ENCODE measurements at places on chromosomes 11 and 22.
A peak's percentile ranks its signal among the peaks of the same experiment; 100 is the strongest.

DNA sequence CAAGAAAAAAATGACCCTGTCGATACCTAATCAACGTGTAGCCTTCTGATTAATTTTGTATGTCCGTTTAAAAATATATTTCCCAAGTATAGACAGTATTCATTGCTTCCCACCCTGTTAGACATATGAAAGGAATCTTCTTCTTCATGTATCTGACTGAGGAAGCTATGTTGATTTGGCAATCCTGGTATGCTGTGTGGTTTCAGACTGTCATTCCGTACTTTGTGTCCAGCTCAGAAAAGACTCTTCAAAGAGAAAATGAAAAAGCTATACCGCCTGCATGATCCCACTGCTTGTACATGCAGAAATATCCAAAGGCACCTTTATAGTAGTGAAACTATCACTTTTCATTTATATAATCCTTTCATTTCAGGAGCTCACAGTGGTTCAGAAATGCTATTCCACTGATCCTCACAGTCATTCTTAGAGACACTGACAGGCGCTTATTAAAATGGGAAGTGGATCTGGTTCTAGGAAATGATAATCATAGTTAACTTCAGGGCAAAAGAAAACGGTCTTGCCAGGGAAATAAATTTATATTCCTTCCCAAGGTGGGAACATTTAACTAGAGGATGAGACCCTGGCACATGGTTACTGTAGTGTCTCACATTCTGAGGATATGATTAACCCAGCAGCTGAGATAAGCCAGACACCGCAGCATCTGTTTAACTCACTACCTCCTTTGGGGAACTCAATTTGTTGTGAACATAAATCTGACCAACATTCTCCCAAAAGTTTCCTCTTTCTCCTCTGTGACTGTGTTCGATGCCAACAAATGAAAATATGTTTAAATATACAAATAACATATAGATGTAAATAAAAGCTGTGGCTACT, 599.2 kb upstream of the LUZP2 start:
- no peak for DNase-seq

GRCh38 chr11:14255238-14255534, 103.8 kb downstream of the RRAS2 start:
- no peak for DNase-seq

DNA sequence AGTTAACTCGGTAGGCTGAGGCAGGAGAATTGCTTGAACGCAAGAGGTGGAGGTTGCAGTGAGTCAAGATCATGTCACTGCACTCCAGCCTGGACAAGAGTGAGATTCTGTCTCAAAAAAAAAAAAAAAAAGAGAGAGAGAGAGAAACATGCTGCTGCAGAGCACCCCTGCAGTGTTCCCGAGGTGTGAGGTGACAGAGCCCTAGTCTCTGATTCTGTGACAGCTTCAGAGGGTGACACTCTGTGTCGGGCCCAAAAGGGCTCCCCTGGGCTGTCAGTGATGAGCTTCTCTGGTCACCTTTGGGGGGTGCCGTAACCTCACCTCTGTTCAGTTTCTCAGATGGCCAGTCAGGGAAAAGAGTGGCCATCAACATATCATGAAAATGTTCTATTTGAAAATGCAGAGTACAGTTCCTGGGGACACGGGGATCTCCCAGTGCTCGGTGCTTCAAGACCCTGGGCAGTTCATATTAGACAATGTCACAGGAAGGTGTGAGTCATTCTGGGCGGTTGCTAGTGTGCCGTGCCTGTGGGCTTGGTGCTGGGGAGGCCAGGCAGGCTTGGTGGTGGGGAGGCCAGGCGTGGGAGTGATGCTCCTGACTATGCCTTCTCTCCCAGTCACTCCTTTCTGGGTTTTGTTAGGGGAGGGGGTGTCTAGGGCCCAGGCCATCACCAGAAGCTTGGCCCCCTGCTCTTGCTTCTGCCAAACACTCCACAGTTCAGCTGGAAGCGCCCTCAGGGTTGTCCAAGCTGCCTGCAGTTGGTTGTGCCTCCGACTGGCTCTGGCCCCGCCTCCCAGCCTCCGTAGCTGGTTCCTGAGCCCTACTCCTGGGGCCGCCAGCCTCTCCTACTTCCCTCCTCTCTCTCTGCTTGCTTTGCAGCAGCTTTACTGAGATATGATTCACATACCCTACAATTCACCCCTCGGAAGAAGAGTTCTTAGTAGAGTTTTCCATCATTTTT, 52.5 kb upstream of the CLDN5 start:
- DNase-seq, result no peak

GRCh38 chr22:33302049-33302545, 243.9 kb upstream of the SYN3 start:
- DNase-seq, result peak; percentile 79

- no peak for DNase-seq
Measured at GRCh38 chr22:17601031-17601430, 27.5 kb downstream of the ATP6V1E1 start.

GRCh38 chr22:22578702-22579424, 19.8 kb upstream of the PRAME start:
- no peak for DNase-seq

- DNase-seq, result no peak
Measured at GRCh38 chr11:2853997-2854560, 31.5 kb downstream of the CDKN1C start.

- no peak for DNase-seq
Measured at GRCh38 chr11:82373781-82374542, 359.7 kb downstream of the FAM181B start.

- DNase-seq, result no peak
Measured at GRCh38 chr11:61598886-61599868, 18.3 kb upstream of the SYT7 start.

- no peak for DNase-seq
Measured at GRCh38 chr11:96246718-96247552, 96.1 kb downstream of the MAML2 start.

GRCh38 chr11:44618561-44619425, 53.3 kb downstream of the CD82 start:
- no peak for DNase-seq

GRCh38 chr22:19810381-19811201, 44.1 kb downstream of the GNB1L start:
- DNase-seq, result no peak

DNA sequence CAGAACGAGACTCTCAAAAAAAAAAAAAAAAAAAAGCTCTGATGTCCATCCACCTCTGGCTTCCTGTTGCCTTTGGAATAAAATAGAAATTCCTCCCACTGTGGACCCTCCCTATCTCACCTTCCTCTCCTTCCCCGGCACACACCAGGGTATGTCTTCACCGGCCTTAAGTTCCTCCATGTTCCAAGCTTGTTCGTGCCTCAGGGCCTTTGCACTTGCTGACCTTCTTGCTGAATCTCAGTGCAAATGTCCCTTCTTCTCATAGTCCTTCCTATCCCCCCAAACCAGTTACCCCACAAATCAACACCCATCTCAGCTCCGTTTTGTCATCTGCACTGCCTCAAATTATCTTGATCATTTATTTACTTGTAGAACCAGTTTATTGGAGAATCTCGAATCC, 20.6 kb downstream of the IFT27 start:
- DNase-seq, result no peak

- no peak for DNase-seq
Measured at GRCh38 chr11:35170503-35170902, 31.5 kb downstream of the CD44 start.

GRCh38 chr22:26624803-26625202, 3.0 kb downstream of the CRYBA4 start:
- no peak for DNase-seq

- DNase-seq, result no peak
Measured at GRCh38 chr22:42820045-42820763, 36.9 kb downstream of the ARFGAP3 start.

- DNase-seq, result no peak
Measured at GRCh38 chr11:128400382-128401203, 186.8 kb downstream of the ETS1 start.

GRCh38 chr11:61486779-61487178, 21.8 kb upstream of the LRRC10B start:
- no peak for DNase-seq

DNA sequence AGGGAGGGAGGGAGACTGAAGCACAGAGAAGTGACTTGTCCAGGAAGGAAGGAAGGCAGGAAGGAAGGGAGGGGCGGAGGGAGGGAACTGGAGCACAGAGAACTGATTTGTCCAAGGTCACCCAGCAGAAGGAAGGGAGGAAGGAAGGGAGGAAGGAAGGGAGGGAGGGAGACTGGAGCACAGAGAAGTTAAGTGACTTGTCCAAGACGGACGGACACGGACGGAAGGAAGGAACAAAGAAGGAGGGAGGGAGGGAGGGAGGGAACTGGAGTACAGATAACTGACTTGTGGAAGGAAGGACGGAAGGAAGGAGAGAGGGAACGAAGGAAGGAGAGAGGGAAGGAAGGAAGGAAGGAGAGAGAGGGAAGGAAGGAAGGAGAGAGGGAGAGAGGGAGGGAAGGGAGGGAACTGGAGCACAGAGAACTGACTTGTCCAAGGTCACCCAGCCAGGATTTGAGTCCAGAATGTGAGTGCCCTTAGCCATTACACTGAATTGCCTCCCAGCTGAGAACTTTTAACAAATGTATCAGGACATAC, 1.5 kb downstream of the SLC35F2 start:
- DNase-seq, result no peak

Measured in anterior cingulate cortex (tissue), 58 donors.